GM18507 (cell line): ENCODE measurements at places on chromosomes 1 and 21.

GRCh38 chr1:52139817-52140540 lies 1.9 kb upstream of the ZFYVE9 start:
- peak; percentile 20 for DNase-seq

GRCh38 chr1:154831462-154831861 lies 38.6 kb downstream of the KCNN3 start:
- DNase-seq: no peak

DNA sequence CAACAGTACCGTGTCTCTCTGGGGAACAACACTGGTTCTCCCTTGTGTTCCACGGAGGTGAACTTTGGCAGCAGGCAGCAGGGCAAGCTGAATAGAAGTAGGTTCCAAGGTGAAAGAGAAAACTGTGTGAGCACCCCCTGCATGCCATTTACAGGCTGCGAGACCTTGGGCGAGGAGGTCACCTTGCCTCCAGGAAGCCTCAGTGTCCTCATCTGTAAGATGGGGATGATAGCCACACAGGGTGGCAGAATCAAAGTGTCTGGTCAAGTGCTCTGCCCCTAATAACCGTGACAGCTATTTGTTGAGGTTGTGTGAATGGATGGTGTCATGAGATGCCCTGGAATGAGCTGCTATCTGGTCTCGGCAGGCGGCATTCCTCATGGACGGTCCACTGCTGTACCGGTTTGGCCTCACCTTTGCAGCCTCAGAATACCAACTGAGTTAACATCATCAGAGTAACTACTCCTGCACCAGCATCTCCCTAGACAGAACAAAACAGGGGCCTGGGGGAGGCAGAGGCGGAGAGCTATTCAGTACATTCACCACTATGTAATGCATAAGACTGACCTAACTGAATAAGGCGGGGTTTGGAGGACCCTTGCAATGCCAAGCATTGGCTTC lies 7.4 kb upstream of the KLHDC7A start:
- DNase-seq: no peak

- DNase-seq: no peak
These were observed 455.5 kb upstream of the ADAMTS5 start for GRCh38 chr21:27422435-27422834.

- DNase-seq: no peak
These were observed 84.5 kb upstream of the LRRN2 start for GRCh38 chr1:204769997-204770396.

- no peak for DNase-seq
These were observed 25.9 kb upstream of the ACTA1 start for GRCh38 chr1:229459815-229460214.

GRCh38 chr1:172449585-172450523 lies 6.0 kb upstream of the PIGC start:
- peak; percentile 51 for DNase-seq

DNA sequence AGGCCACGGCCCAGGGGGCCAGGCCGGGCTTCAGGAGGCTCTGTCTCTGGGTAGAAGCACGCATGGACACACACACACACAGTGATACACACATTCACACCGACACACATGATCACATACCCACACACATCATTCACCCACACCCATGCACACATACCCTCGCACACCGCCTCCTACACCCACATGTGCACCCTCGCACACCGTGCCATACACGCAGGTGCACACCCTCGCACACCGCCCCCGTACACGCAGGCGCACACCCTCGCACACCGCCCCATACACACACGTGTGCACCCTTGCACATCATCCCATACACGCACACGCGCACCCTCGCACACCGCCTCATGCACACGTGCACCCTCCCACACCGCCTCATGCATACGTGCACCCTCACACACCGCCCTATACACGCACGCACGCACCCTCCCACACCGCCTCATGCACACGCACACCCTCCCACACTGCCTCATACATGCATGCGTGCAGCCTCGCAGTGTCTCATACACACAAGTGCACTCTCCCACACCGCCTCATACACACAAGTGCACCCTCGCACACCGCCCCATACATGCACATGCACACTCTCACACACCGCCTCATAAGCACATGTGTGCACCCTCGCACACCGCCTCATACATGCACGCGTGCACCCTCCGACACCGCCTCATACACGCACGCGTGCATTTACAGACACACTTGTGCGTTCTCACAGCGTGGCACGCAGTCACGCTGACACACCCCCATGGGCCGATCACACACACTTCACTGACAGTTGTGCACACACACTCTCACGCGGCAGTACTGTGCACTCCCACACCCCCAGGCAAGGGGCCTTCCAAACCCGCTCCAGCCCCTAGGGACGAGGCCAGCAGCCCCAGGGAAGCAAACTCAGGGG lies 128.1 kb downstream of the SIK1 start:
- DNase-seq: no peak

GRCh38 chr1:44067266-44068250 lies 36.3 kb upstream of the SLC6A9 start:
- no peak for DNase-seq

GRCh38 chr1:6969762-6970161 lies 184.5 kb downstream of the CAMTA1 start:
- no peak for DNase-seq

- no peak for DNase-seq
These were observed 30.9 kb upstream of the NTMT2 start for GRCh38 chr1:170114906-170115305.

GRCh38 chr1:172637522-172637921 lies 21.4 kb upstream of the FASLG start:
- no peak for DNase-seq

DNA sequence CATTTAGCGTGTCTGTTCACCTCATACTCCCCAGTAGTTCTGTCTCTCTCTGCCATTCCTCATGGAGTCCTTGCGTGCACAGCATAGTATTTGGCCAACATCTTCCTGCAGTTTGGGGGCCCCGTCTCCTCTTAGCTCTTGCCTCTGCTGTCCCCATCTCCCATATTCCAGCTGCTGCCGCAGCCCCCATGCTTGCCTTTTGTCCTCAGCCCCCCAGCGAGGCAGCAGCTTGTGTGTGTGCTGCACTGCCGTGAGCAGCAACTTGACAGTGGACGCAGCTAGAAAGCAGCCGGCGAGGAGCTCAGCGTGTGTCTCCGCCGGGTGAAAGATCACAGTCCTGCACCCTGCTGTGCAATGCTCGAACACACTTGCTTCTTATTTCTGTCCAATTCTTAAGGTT lies 164.2 kb upstream of the COL6A1 start:
- no peak for DNase-seq

DNA sequence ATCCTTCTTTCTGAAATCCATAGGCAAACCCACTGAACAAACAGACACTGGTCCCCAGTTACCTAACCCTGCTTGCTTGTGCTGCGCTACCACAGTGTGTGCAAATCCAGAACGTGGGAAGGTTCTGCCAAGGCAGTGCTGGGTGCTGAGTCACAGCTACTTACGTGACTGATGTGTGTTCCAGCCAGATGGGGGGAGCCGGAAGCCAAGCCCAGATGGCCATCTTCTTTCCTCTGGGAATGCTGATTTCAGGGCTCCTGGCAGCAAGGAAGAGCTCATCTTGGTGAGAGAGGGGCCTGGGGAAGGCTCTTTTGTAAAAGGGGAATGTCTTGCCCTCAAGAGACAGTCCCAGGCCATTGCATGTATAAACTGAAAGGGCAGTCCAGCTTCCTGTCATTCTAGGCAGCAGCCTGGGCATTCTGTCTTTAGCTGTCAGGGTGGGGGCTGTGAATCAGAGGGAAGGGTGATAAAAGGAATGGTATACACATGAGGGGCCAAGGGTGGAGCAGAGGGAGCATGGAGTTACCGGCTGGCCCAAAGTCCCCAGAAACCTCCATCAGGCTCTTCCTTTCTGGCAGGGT lies 54.1 kb downstream of the CD46 start:
- no peak for DNase-seq

DNA sequence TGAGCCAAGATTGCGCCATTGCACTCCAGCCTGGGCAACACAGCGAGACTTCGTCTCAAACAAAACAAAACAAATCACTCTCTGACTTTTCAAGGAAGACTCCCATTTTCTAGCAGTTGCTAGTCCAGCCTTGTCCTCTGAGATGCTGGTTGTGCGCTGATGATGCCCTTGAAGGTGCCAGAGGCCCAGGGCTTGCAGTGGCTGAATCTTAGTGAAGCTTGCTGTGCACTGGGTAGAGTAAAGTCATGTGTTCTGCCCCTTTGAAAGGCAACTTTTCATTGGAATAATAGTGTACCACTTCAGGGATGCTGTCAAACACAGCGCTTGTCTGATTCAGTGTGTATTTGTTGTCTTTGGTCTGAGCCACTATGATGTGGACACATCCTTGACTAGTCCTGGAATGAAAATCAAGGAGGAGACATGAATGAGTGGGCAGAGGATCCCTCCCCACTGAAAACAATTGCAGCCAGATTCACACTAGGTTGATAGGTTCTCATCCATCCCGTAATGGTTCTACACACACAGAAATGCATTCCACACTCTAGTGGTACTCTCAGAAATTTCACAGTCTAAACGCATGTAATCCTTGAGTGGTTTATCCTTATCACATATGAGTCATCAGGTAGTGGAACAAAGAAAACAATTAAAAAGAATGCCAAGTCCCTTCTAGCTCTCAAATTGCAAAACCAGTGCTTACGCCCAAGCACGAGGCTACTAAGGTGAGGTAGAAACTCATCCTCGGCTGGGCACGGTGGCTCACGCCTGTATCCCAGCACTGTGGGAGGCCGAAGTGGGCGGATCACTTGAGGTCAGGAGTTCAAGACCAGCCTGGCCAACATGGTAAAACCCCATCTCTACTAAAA lies 17.8 kb upstream of the TDRD10 start:
- no peak for DNase-seq

DNA sequence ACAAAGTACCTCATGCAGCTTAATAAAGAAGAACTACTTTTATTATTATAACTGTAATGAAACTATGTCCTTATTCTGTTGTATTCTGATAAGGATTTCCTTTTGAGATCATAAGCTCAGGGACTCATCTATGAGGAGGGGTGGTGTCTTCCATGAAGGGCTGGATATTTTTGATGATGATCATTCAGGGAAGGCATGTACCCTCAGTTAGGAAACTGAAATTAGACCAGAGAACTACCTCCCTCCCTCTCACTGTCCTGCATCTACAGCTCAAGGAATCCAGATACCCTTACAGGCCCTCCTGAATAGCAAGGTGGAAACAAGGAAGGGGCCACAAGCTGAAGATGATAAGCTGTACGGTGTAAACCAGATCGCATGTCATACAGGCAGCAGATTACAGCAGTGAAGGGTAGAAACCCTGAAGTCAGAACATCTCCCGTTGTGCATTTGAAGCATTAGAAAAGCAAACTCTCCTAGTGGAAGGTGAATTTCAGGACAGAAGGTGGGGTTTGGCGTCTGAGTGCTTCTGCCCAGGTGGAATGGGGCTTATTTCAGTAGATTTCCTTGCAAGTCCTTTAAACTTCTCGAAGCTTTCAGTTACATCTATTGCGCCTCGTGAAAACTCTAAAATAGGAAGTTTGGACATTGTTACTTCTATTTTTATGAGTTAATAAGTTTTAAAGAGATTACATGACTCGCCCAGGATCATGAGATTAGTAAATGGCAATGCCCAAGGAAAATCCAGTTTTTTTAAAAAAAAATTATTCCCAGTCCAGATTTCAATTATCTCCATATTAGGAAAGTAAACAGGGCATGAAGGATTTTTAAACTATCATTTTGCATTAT lies 101.1 kb upstream of the HNRNPU start:
- no peak for DNase-seq

GRCh38 chr1:81799939-81800694 lies 617 bp upstream of the ADGRL2 start:
- DNase-seq: no peak

DNA sequence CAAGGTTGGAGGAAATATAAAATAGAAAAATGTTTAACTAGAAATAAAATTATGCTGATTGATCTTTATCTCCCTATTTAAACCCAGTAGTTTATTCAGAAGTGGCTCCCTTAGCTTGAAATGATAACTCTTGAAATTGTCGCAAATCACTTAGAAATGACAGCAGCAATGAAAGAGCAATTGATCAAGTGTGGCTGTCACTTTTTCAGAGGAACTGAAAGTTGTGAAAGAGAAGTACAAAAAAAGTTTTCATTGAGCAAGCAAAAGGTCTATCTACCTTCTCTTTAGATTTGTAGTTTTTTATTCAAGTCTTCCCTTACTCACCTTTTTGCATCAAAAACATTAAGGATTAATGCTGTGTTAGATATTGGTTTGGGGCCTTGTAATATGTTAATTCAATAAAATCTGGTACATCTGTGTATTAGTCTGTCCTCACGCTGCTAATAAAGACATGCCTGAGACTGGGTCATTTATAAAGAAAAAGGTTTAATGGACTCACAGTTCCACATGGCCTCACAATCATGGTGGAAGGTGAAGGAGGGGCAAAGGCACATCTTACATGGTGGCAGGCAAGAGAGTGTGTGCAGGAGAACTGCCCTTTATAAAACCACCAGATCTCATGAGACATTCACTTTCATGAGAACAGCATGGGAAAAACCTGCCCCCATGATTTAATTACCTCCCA lies 48.3 kb downstream of the LRRC8C start:
- DNase-seq: no peak

DNA sequence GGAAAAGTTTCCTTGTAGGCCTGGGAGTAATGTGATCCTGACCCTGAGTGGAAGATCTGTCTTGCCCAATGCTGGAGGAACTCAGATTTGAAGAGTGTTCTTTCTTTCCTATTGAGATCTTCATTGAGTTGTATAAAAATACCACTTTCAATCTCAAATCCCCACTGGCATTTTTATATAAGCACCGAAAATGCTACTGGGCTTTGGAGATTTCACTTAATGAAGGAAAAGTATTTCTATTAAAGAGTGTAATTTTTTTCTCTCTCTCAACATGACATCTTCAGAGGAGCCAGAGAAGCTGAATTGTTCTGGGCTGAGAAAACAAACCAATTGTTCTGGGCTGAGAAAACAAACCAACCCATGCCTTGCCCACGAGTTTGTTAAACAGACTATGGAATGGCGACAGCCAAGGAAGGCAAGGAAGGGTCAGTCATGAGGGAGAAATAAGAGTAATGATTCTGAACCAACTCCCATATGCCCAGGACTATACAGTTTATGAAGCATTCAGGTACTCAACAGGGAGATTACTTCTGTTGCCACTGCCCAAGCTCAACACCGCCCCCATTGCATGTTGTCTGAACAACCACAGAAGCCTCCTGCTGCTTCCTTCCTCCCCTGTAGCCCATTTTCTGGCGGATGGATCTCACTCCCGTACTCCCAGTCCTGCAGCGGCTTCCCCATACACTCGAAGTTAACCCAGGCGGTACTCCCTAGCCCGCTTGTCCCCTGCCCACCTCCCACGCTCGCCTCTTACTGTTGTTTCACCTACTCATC lies 103.2 kb downstream of the BEND5 start:
- no peak for DNase-seq

DNA sequence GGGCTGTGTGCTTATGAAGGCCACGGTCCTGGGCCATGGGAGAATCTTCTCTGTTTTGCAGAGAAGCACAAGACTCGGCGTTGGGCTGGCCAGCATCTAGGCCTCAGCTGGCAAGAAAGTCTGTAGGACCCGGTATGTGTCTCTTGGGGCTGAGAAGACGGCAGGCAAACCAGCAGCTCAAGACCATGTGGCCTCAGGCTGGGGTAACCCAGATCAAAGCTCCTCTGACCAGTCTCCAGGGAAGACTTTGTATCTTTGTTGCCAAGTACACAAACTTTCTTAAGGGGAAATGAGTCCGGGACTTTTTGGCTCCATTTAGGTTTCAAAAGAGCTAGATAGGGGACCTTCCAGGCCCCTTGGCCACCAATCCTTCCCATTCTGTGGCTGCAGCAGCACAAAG lies 60.1 kb downstream of the PTP4A2 start:
- no peak for DNase-seq

- no peak for DNase-seq
These were observed 1.9 kb downstream of the RUSC1 start for GRCh38 chr1:155322571-155322952.
